ENCODE measurements at places on chromosomes 11 and 22. TPM values are rescaled to one million over a fixed set of nuclear protein-coding genes. Genes with fewer than 3 reads are reported as not detected.

The GLYATL2 gene
- not detected for total RNA-seq

The ISX gene
- total RNA-seq: not detected

The MRGPRX4 gene
- not detected for total RNA-seq

The BAD gene
- total RNA-seq: 39.2 TPM

The MMP13 gene
- not detected for total RNA-seq

The NXPE4 gene
- total RNA-seq: not detected

The PLAAT5 gene
- not detected for total RNA-seq

The OR56A1 gene
- not detected for total RNA-seq

The OR5A1 gene
- not detected for total RNA-seq

The TECTA gene
- total RNA-seq: 0.10 TPM

The MS4A15 gene
- not detected for total RNA-seq

The TOP3B gene
- 42.6 TPM for total RNA-seq

The GPHA2 gene
- total RNA-seq: not detected

The MPPED2 gene
- total RNA-seq: not detected

The MPZL2 gene
- 3.8 TPM for total RNA-seq

The KIF18A gene
- total RNA-seq: 26.7 TPM

The RIN1 gene
- 0.43 TPM for total RNA-seq

The AIFM3 gene
- total RNA-seq: 0.23 TPM

The VWCE gene
- 0.98 TPM for total RNA-seq

The ZC3H12C gene
- total RNA-seq: 3.8 TPM

The CNGA4 gene
- 0.30 TPM for total RNA-seq

The DERL3 gene
- total RNA-seq: 7.8 TPM

The HEPN1 gene
- total RNA-seq: not detected

The VEGFB gene
- 58.5 TPM for total RNA-seq

The TMEM45B gene
- total RNA-seq: 3.3 TPM

The ASCL2 gene
- 0.35 TPM for total RNA-seq

The CEP126 gene
- total RNA-seq: 1.0 TPM

The HSPB2 gene
- not detected for total RNA-seq

The GUCY1A2 gene
- total RNA-seq: not detected
